RPMI8226 (cell line): ENCODE measurements at places on chromosomes 2 and 18.

DNA sequence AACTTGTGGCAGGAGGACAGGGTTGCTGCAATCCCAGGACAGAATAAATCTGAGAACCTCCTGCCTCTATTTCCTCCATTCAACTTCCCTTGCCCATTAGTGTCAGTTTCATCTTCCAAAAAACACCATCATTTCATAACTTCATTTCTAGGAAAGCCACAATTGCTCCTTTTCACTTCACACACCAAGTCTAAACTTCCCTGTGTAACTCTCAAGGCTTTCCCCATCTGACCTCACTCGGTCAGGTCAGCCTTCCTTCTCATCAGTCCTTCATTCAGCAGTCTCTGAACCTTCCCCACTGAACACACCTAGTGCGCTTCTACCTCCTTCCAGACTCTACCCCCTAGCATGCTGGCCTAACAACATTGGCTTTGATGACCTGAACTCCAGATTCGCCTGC, 35.8 kb downstream of the TCF7L1 start:
- no peak for DNase-seq

- DNase-seq = no peak
Measured at GRCh38 chr2:85156153-85156552, 23.0 kb downstream of the TCF7L1 start.

DNA sequence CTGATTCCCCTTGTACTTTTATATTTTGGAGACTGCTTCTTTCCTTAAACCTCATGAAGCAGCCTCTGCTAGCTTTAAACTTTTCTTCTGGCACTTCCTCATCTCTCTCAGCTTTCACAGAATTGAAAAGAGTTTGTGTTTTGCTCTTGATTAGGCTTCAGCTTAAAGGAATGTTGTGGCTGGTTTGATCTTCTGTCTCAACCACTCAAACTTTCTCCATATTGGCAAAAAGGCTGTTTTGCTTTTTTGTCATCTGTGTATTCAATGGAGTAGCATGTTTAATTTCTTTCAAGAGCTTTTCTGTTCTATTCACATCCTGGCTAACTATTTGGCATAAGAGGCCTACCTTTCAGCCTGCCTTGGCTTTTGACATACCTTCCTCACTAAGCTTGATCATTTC, 36.3 kb upstream of the MSTN start:
- no peak for DNase-seq

DNA sequence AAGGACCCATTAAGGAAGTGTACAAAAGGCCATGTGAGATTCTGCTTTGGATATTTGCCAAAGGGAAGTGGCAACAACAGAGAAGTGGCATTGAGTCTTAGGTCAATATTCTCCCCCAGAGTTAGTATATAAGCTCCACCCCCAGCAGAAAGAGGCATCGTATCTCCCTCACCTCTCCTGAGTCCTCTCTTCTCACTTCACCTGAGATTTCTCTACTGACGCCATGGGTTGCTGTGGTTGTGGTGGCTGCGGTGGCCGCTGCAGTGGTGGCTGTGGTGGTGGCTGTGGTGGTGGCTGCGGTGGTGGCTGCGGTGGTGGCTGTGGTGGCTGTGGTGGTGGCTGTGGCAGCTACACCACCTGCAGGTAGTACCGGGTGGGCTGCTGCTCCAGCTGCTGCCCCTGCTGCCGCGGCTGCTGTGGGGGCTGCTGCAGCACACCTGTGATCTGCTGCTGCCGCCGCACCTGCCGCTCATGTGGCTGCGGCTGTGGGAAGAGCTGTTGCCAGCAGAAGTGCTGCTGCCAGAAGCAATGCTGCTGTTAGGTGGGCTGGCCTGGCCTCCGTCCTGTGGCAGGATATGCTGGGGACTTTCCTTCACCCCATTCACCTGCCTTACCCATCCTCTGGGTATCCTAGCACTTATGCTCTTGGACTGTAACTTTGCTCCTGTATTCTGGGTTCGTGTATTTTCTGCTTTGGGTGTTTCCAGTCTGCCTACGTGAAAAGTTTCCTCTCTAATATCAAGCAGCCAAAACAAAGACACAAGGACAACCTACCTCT, 5.9 kb downstream of the SCYGR3 start:
- peak; percentile 65 for DNase-seq

DNA sequence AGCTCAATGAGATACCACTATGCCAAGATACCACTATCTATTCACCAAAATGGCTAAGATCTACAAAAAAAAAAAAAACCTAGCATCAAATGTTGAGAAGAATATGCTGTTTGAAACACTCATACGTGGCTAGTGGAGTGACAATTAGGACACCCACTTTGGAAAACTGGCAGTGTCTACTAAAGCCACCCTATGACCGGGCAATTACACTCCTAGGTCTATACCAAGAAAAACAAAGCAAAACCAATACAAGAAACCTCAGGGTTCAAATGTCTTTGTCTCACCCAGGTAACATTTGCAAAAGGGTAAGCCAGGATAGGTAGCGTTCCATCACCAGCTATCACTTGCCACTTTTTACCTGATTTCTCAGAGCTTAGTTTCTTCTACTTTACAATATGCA, 123.6 kb upstream of the CAB39 start:
- no peak for DNase-seq

DNA sequence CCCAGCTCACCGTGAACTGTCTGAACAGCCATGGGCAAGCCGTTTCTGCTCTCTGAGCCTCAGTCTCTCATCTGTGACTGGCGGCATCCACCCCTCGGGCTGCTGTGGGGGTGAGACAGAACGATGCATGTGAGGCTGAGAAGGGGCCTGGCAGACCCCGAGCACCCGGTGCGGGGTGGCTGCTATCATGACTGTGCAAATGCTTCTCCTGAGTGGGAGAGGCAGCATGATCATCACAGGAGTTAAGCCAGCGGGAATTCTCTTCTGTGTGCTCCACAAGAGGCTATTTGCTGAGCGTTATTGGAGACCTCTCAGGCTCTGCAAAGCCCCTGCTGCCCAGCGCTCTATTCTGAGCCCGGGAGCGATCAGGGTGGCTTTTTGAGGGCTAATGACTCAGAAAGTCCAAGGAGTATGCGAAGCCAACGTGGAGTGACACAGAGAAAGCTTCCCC, 45.8 kb upstream of the ID2 start:
- no peak for DNase-seq
